ENCODE measurements at places on chromosomes 7 and 10. TPM values are rescaled to one million over a fixed set of nuclear protein-coding genes. Genes with fewer than 3 reads are reported as not detected.

The GIMAP2 gene
- total RNA-seq: 0.13 TPM

The HOXA4 gene
- total RNA-seq: 1.8 TPM

The TMEM229A gene
- total RNA-seq: not detected

The NYAP1 gene
- total RNA-seq: not detected

The PDZD8 gene
- 20.1 TPM for total RNA-seq

The SIRT1 gene
- total RNA-seq: 14.6 TPM

Data from GM23248 (cell line).